ENCODE measurements at places on chromosomes 5 and 9.

- no peak for DNase-seq
These were observed 177.2 kb upstream of the PITX1 start for GRCh38 chr5:135211083-135211790.

DNA sequence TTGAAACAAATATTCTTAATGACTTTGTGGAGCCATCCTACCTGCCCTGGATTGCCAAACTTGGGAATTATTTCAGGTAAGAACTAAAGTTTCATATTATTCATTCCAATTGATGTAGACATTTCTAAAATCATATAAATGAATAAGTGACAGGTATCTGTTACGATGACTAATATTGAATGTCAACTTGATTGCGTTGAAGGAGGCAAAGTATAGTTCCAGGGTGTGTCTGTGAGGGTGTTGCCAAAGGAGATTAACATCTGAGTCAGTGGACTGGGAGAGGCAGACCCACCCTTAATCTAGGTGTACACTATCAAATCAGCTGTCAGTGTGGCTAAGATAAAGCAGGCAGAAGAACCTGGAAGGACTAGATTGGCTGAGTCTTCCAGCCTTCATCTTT lies 1688.4 kb upstream of the CDH9 start:
- no peak for DNase-seq

- no peak for DNase-seq
These were observed 8.0 kb downstream of the UCK1 start for GRCh38 chr9:131523086-131523388.

GRCh38 chr9:134993996-134994720 lies 76.4 kb upstream of the FCN1 start:
- no peak for DNase-seq

DNA sequence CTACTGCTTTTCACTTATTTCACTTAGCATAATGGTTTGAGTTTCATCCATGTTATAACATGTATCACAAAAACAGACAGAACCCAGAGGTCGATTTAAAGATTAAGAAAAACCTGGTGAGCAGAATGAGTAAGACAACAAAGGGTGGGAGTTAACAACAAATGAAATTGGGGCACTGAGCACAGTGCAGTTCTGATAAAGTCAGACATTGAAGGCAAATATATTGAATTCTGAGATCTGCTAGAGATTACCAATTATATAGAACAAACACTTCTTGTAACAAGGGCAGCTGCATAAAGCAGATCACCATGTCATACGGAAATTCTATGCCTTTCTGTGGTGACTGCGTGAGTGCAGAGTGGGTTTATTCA lies 517.3 kb upstream of the RORB start:
- no peak for DNase-seq

GRCh38 chr9:87655731-87656130 lies 70.2 kb upstream of the CTSL start:
- DNase-seq, result no peak

DNA sequence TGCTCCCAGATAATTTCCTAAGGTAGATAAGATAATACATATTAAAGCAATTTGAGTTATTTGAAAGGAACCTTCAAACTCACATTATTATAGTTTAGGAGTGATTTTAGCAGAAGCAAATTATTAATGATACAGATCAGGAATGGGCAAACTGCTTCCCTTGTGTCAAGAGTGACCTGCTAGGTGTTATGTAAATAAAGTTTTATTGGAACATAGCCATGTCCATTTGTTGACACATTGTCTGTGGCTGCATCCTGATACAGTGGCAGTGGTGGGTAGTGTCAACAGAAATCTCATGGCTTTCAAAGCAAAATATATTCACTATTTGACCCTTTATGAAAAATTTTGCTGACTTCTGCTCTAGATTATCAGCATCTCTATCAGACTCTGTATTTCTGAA lies 11.4 kb upstream of the BASP1 start:
- DNase-seq, result no peak

- no peak for DNase-seq
These were observed 32.9 kb downstream of the LHFPL2 start for GRCh38 chr5:78615697-78616096.

- DNase-seq, result no peak
These were observed 20.0 kb upstream of the SCGB3A1 start for GRCh38 chr5:180611140-180611850.

GRCh38 chr5:142617416-142618129 lies 68.3 kb downstream of the FGF1 start:
- no peak for DNase-seq

- DNase-seq, result no peak
These were observed 41.6 kb upstream of the FST start for GRCh38 chr5:53438486-53439472.

DNA sequence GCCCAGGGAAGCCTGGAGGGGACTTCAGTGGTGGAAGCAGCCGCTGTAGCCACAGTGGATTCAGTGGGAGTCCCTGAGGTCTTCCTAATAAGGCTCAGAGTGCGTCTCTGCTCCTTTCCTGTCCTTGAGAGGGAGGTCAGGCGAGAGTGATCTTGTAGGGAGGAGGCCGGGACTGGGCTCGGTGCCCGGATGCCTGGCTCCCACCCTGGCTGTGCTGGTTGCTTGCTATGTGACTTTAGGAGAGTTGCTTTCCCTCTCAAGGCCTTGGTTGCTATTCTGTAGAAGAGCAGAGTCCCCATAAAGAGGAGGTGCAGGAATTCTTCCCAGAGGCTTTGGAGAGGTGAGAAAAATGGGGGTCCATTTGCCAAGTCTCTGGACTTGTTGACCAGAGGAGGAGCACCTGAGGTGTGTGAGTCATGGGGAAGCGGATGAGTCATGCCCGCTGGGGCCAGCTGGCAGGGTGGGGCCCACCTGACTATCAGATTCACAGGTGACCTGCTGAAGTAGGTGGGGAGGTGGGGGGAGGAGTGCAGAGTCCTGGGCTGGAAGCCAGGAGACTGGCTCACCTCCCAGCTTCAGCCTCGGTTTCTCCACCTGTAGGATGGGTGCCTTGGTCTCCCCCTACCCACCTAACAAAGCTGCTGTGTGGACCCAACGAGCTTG lies 13.8 kb downstream of the GSN start:
- no peak for DNase-seq

DNA sequence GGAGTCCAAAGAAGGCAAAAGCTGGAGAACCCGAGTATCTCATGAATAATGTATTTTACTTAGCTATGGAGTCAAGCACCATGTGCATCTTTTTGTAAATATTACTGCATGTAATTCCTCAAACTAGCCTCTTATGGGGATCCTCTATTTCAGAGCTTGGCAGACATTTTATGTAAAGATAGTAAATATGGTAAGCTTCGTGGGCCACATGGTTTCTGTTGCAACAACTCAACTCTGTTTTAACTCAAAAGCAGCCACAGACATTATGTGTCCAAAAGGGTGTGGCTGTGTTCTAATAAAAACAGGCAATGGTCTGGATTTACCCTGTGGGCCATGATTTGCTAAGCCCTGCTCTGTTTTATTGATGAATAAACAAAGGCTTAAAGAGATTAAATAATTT lies 17.3 kb downstream of the DAPK1 start:
- DNase-seq, result no peak

- DNase-seq, result no peak
These were observed 26.5 kb downstream of the SMC5 start for GRCh38 chr9:70285246-70285645.

- DNase-seq, result no peak
These were observed 753 bp downstream of the FANCC start for GRCh38 chr9:95316794-95317118.

GRCh38 chr5:150516011-150516410 lies 8.1 kb downstream of the NDST1 start:
- no peak for DNase-seq

GRCh38 chr9:86723346-86723745 lies 224.0 kb downstream of the GAS1 start:
- no peak for DNase-seq
